ENCODE measurements at places on chromosomes 3 and 15.

- no peak for DNase-seq
Observed at GRCh38 chr3:41190509-41191284, 8.6 kb upstream of the CTNNB1 start.

GRCh38 chr15:99632521-99632920 is 66.7 kb downstream of the MEF2A start:
- DNase-seq = no peak

DNA sequence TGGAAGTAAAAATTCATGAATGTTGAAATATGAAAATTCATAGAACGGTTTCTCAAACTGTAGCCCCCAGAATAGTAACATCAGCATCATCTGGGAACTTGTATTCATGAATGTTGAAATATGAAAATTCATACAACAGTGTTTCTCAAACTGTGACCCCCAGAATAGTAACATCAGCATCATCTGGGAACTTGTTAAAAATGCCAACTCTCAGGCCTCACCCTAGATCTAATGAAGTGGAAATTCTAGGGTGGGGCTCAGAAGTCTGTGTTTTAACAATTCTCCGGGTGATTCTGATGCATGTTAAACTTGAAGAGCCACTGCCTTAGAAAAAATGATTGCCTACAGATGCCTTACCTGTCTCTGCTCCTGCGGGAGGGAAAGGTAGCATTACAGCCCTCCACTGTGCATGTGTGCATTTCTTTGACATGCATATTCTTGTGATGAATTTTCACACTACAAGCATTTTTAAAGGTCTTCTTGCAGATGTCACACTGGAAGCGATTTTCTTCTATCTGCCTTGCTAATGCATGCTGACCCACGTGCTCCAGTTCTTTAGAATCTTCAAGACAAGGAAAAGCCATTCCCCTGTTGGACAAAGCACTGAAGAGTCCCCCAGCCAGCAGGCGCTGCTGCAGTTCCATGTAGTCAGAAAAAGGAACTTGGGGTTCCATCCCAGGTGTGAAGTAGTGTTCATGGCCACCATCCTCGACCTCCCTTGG is 21.7 kb downstream of the BNC1 start:
- DNase-seq = no peak

- no peak for DNase-seq
Observed at GRCh38 chr3:12719541-12719940, 39.5 kb downstream of the TMEM40 start.

GRCh38 chr3:82055792-82056191 is 294.3 kb upstream of the GBE1 start:
- no peak for DNase-seq
